ENCODE measurements at places on chromosomes 3 and 15.

GRCh38 chr3:12905316-12906071 lies 64.1 kb upstream of the RPL32 start:
- DNase-seq = no peak

DNA sequence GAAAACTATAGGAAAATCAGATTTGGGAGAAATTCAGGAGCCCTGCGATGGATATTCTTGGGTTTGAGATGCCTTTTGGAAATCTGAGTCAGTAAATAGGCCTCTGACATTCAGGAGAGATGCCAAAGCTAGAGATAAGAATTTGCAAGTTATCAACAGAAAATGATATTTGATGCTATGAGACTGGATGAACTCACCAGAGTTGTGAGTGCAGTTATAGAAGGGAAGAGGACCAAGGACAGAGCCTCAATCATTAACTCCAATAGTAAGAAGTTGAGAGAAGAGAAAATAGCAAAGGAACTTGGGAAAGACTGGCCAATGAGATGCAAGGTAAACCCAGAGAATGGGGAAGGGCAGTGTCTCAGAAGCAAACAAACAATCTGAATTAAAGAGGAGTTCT lies 7.9 kb upstream of the ANO10 start:
- DNase-seq = no peak

DNA sequence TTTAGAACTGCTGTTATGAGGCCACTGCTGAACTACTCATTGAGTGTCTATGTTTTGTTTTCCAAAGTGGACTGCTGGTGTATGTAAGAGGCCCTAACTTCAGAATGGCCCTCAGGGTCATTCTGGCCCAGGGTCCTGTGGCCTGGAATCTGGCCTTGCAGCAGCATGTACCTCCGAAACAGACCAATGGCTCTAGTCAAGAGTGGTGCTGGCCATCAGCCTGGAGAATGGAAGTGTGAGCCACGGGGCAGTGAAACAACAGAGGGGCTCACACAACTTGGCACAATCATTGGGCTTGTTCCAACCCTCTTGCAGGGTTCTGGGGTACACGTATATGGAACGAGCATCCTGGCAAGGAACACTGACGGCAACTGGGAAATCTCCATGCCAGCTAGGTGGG lies 40.5 kb downstream of the SCN5A start:
- no peak for DNase-seq

- no peak for DNase-seq
Observed at GRCh38 chr15:36497901-36498300, 81.5 kb upstream of the CDIN1 start.

DNA sequence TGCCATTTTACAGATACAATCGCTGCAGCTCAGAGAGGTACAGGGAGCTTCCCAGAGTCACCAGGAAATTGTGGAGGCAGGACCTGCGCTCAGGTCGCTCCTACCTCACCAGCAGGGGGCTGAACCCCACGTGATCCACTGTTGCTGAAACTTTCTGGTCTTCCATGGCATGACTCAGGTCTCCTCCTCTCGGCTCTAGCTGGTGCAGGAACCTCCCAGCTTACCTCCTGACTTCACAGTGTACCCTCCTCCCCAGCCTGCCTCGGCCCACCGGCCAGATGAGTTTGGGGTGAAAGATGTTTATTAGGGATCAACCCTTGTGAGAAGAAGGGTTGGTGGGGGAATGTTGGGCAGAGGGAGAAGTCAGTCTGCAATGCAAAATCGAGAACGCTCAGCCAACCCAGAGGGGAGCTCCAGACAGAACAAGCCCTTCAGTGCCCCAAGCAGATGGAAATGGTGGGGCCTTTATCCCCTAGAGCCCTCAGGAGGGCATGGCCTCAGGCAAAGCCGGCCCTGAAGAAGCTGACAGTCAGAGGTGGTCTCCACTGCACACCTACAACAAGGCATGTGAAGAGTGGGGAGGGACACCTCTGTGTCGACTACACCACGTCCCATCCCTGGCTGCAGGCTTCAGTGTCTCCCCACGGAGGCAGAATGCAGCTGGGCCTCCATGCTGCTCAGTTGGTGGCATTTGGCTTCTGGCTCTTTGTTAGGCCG lies 118.6 kb upstream of the PRR20G start:
- no peak for DNase-seq

GRCh38 chr3:66370179-66370578 lies 130.6 kb downstream of the LRIG1 start:
- DNase-seq = no peak

GRCh38 chr15:68653801-68654200 lies 75.0 kb downstream of the CORO2B start:
- no peak for DNase-seq

Data from hindlimb muscle (tissue), 1 donor.